ENCODE measurements at places on chromosomes 1 and 21.

DNA sequence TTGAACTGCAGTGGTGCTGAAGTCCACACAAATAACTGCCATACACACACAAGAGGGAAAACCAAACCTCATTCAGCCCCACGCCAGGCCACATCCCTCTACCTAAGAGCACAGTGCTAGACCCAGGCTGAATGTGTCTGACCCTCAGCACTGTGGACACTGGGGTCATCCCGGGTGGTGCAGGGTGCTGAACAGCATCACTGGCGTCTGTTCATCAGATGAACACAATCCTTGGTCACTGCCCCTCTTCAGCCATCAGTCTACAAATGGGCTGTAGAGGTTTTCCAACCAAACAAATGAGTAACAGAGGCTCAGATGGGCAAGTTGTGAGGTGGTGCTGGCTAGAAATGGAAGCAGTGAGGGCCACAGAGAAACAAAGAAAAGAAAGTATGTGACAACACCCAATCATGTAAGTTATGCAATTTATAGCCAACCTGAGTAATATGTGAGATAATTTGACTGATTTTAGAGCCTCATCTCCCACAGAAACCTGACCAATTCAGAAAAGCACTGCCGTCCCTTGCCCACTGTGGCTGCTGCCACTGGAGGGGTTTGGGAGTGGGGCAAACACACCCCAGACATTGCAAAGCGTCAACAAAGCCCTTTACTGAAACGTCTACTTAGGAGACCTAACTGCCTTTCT, 27.9 kb downstream of the GNB1 start:
- DNase-seq = no peak

GRCh38 chr1:96749618-96750017, 28.0 kb downstream of the PTBP2 start:
- DNase-seq = no peak

- DNase-seq = no peak
Measured at GRCh38 chr1:213332491-213332890, 281.4 kb downstream of the RPS6KC1 start.

GRCh38 chr1:201554190-201554600, 15.3 kb downstream of the NAV1 start:
- DNase-seq = no peak

GRCh38 chr21:34180826-34181359, 107.5 kb downstream of the MRPS6 start:
- no peak for DNase-seq

GRCh38 chr1:182676274-182676673, 8.1 kb downstream of the RGS8 start:
- no peak for DNase-seq
